ENCODE measurements at places on chromosomes 1 and 21.

- DNase-seq, result no peak
These were observed 115.2 kb upstream of the MAGI3 start for GRCh38 chr1:113275083-113275482.

GRCh38 chr1:5858246-5858645 lies 134.0 kb downstream of the NPHP4 start:
- no peak for DNase-seq

DNA sequence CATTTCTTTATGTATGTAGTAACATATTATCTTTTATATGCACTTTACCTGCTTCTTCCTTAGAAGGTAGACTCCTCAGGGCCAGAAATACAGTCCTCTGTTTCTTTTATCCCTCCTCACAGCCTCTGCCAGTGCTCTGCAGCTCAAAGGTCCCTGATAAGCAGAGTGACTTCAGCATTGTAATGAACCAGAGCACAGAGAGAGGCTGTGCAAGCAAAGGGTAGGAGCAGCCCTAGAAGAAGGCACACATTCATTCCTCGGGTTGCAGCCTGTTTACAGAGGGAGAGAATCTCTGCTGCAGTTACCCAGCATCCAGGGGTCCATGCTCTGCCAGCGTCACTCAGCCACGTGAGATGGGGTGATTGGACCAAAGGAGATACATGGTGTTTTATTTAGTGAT lies 101.1 kb downstream of the RHOU start:
- no peak for DNase-seq

- DNase-seq, result peak; percentile 25
These were observed 82.7 kb downstream of the NOS1AP start for GRCh38 chr1:162151900-162152829.

- no peak for DNase-seq
These were observed 121.7 kb upstream of the COL11A1 start for GRCh38 chr1:103230061-103230460.

DNA sequence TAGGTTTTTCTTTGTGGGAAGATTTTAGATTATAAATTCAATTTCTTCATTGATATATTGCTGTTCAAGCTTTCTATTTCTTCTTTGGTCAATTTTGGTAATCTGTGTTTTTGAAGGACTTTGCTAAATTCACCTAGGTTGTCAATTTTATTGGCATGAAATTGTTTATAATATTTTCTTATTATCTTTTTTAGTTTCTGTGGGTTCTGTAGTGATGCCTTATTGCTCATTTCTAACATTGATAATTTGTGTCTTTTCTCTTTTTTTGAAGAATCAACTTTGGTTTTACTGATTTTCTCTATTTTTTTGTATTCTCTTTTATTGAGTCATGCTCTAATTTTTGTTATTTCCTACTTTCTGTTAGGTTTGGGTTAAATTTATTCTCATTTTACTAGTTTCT lies 123.2 kb downstream of the ADSS2 start:
- no peak for DNase-seq

DNA sequence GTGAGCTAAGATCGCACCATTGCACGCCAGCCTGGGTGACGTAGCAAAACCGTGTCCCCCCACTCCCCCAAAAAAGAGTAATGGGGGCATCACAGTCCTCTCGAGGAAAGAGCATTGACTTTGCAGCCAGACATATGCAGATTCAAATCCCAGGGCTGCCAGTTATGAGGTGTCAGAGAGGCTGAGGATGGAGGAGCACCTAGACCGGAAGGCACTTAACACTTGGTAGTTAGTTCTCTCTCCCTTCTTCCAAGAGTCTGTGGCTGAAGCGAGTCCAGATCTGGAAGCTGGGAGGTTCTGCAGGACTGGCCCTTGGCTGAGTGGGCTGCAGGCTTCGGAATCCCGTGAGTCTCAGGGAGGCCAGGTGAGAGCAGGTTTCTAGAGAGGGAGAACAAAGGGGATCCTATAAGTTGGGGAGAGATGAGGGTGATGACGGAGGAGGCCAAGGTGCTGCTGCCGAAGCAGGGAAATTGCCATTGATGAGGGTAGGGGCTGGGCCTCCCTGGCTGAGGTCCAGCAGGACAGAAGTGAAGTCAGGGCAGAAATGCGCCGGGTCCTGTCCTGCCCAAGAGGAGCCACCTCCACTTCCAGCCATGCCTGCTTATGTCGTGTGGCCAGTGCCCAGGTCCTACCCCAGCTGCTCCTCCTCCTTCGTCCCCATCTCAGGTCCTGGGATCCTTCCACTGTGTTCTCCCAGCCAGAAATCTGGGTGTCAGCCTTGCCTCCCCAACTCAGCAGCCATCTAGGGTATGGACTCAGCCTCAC lies 13.3 kb upstream of the SPOCD1 start:
- no peak for DNase-seq

DNA sequence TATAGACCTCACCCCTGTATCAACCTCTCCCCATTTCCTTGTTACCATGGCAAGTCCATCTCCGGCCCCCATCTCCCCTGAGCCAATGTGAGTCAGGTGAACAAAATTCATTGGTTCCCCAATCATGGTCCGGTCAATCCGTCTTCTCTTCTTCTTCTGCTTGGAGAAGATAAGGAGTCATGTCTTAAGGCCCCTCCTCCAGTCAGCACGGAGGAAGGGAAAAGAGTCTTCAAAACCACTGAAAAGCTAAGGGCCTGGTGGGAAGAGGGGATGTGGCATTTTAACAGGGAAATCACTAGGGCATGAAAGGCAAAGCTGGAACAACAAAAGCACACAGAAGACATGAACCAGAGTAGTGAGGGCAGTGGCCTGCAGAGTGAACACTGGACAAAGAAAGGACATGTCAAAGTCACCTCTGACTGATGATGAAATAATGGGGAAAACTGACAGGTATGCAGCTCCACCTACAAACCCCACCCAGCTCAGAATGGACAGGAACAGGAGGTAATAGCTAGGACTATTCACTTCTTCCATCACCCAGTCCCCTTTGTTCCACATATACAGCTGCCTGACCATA lies 4.4 kb downstream of the CDC42SE1 start:
- DNase-seq, result no peak

DNA sequence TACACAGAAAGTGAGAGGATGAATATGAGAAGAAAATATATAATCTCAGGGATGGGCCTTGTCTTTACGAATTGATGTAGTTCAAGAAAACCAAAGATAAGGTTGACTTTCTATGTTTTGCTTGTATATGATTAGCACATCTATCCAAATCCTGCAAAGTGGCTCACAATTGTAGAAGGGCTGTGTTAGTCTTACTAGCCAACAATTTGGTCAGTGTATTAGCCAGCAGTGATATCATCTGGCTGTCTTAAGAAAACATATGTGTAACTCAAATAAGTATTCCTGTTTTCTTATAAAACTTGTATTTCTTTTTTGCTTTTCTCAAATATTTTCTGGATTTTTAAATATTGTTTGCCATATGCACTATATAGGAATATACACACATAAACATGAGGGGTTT lies 5.5 kb downstream of the SDCCAG8 start:
- no peak for DNase-seq

GRCh38 chr1:115330480-115331013 lies 7.5 kb downstream of the NGF start:
- no peak for DNase-seq

GRCh38 chr21:29208682-29209059 lies 78.2 kb downstream of the MAP3K7CL start:
- no peak for DNase-seq

DNA sequence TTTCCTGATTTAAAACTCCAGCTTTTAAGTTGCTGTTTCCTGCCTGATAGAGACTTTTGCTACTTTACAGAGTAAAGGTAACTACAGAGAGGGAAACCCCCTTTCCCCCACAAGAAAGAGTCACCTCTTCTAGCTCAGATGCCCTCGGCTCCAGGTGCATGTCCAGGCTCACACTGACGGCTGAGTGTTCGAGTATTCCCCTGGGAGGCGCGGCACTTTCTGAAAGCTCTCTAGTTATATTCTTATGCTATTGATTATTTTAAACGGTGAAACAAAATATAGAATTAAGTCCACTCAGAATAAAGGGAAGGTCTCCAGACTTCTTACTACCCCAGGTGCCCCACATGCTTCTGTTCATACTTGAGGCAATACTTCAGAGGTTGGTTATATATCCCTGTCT lies 160.3 kb upstream of the FMN2 start:
- DNase-seq, result no peak

- no peak for DNase-seq
These were observed 186.9 kb downstream of the MATN1 start for GRCh38 chr1:30536530-30536929.

GRCh38 chr1:43054961-43055360 lies 96.3 kb upstream of the SLC2A1 start:
- no peak for DNase-seq

Measured in activated CD4-positive, alpha-beta T cell treated with anti-CD3 and anti-CD28 coated beads, Interleukin-2, Interleukin-4, amounts not matched to agents 100 ng/mL and 50 ng/mL, durations not matched to agents 16 hours and 8 hours (primary cell).